ENCODE measurements at places on chromosomes 11 and 22. TPM values are rescaled to one million over a fixed set of nuclear protein-coding genes. Genes with fewer than 3 reads are reported as not detected.

- DNase-seq = no peak
Measured at GRCh38 chr11:26801601-26802000, 79.7 kb upstream of the SLC5A12 start.

DNA sequence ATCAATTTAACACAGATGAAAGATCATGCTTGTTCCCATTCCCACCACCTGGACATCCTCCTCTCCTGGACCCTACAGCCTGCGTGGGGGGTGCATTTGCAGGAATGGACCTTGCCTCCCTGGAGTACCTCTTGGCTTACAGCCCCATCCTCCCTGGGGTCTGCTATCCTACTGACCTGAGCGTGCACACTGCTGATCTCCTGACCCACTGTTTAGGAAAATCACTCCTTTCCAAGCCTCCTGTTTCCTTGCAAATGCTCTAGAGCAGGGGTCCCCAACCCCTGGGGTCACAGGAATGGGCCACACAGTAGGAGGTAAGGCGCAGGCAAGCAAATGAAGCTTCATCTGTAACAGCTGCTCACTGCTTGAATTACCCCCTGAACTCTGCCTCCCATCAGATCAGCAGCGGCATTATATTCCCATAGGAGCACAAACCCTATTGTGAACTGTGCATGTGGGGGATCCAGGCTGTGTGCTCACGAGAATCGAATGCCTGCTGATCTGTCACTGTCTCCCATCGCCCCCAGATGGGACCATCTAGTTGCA is 88.2 kb upstream of the SEPTIN5 start:
- DNase-seq = no peak

GRCh38 chr11:117839936-117840813 is 15.6 kb upstream of the FXYD2 start:
- no peak for DNase-seq

- DNase-seq = peak; percentile 77
Measured at GRCh38 chr11:110490886-110491285, 61.1 kb downstream of the FDX1 start.

- peak; percentile 63 for DNase-seq
Measured at GRCh38 chr11:63999349-64000025, 13.2 kb downstream of the OTUB1 start.

- DNase-seq = no peak
Measured at GRCh38 chr11:130485983-130486382, 37.5 kb downstream of the ADAMTS15 start.

GRCh38 chr22:50171319-50171964 is 911 bp downstream of the PANX2 start:
- DNase-seq = peak; percentile 64

DNA sequence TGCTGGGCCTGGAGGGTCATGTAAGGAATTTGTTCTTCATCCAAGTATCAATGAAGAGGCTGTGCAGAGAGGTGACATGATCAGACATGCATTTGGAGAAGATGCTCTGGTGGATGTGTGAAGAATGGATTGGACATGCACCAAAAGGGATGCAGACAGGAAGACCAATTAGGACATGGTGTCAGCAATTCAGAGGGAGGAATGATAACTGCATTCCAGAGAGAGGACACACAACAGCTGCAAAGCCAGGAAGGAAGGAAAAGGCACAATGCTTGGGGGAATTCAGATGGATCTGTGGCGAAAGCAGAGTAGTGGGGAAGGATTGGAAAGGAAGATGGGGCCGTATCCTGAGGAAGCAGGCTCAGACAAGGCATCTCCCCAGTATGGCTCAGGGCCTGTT is 5.2 kb upstream of the ARRB1 start:
- no peak for DNase-seq

DNA sequence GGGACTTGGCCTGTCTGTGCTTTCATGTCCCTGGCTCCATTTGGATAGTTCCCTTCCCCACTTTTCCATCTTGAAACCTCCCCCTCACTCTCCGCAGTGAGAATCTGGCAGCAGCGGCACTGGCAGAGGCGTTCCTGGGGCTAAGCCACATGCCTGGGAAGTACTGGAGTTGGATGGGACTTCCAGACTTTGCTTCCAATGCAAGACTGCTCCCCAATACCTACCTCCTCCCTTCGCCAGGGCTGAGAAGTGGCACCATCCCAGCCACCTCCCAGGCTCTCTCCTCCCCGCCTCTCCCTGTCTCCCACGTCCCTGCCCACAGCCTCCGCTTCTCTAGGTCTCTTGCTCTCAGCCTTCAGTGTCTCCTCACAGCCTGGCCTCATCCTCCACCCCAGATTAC is 16.6 kb downstream of the TST start:
- DNase-seq = no peak

DNA sequence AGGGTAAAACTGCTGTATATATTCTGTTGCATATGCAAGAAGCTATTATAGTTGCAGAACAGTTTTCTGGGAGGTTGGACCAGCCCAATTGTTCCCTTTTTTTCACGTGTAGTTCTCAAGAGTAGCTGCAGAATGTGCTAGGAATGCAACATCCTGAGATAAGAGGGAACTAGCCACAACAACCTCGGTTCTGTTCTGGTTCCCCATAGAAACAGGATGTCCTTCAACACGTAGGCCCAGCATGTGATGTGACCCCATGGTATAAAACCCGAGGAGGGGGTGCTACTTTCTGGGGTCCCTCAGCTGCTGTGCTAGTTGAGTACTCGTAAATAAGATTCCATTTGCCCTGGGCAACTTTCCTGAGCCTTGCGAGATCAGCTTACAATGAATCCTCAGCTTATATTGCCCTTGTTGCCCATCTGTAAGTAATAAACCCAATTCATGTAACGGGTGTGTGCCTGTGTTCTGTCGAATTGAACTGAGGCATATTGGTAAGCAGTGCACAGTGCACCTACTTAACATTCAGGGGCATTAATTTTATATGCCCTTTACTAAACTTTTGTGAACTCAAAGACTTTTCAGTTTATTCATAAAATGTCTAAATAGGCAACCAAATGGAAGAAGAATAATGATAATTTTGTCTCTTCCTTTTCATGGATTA is 23.0 kb upstream of the TRAF6 start:
- DNase-seq = peak; percentile 38

DNA sequence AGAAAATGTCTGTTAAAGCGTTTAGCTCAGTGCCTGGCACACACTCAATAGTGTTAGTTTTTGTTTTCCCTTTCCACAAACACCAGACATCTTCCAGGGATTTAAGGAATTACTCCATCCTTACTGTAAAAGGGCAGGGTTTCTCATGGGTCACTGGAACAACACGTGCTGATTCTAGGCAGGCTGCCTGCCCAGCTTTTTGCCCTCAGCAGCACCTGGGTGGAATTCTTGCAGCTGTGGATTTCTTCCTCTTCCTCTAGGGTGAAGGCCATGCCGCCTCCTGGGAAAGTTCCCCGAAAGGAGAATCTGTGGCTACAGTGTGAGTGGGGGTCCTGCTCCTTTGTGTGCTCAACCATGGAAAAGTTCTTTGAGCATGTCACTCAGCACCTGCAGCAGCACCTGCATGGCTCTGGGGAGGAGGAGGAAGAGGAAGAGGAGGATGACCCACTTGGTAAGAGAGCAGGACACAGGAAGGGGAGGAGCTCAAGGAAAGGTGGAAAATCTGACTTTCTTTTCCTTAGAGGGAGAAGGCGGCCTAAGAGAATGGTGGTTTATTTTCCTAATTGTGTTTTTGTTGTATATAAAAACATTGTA is 5.4 kb downstream of the HINFP start:
- no peak for DNase-seq

- DNase-seq = no peak
Measured at GRCh38 chr11:62208785-62209144, 292 bp downstream of the SCGB2A1 start.

DNA sequence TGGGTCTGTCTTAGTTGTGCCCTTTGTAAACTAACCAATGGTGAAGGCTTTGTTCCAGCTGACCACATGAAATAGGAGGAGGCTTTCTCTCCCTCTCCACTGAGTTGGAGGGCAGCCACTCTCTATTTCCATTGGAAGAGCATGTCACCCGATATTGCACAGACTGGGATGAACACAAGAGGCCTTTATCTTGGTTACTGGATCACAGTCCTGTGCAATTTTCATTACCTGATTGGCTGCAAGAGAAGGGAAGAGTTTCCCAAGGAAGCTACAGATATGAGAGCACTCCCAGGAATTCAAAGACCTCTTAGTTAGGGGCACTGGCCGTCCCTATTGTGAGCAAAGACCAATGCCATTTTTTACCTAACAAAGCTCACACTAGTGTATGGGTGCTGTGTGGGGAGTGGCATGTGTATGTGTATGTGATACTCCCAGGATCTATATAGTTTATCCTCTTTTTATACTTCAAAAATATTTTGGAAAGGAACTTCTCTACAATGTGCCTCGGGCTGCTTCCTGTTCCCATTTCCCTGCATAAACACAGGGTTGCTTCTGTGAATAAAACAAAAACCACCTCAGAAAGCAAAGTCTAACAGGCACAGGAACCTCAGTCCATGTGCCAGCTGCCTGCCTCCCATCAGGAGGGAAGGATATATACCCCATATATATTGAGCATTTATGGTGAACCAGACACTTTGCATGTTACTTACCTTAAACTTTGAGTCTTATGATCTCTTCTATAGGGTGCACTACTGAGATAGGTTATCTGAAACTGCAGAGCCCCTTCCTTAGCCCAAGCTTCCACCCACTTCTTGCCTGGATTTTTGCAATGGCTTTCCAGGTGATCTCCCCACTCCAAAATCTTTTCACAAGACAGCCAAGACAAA is 126.5 kb downstream of the RASSF10 start:
- DNase-seq = peak; percentile 90

- DNase-seq = peak; percentile 4
Measured at GRCh38 chr11:29629286-29629685, 387.5 kb downstream of the KCNA4 start.

DNA sequence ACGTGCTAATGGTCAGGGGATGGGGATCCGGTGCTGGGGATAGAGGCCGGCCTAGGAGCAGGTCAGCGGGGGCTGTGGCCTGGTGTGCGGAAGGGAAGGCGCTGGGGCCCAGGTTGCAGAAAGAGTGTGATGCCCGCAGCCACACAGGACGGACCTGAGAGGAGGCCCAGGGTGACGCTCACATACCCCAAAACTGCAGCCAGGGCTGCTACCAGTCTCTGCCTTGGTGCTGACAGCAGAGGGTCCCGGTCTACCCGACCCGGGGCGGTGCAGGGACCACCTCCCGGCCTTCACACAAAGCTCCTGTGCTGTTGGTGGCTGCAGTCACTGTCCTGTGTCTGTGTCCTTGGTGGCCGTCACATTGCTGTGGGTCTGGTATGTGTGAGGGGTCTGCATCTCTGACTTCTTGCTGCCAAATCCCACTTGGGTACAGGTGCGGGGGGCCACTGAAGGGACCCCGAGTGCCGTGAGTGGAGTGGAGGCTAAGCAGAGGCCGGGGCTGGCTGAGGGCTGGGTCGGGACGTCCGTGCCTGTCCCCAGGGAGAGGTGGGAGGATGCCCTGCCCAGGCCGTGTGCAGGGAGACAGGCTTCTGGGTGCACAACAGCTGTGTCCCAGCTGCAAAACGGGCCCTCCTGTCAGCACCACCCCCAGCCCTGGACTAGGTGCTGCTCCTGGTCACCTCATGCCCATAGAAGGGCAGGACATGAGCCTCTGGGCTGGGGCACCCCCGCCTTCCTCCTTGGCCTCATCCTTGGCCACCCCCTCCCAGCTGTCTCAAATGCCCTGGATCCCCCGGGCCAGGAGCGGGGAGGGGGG is 1.5 kb downstream of the LSP1 start:
- DNase-seq = no peak

DNA sequence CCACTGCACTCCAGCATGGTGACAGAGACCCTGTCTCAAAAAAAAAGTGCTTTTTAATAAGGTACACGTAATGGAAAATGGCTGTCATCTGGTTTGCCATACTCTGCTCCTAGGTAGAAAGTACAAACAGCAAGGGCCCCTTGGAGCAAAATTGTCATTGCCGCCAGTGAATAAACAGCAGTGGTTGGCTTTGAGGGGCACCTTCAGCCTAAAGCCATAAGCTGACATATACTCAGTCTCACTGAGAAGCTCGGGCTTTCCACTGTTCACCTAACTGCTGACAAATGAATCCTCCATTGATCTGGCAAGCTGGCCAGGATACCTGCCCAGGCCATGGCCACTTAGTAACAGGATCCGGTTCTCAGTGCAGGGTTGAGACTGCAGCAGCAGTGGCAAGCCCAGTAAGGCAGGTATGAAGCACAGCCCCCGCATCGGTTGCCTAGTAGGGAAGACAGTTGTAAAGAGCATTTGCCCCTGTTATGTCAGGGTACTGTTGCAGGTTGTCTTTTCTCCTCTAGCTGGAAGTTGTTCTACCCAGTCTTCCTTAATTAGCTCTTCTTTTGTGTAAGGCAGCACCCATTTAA is 38.8 kb downstream of the MARK2 start:
- DNase-seq = no peak

- peak; percentile 62 for DNase-seq
Measured at GRCh38 chr11:34243600-34244464, 114.0 kb downstream of the ABTB2 start.

KRTAP5-7 gene
- not detected for total RNA-seq

CHST1 gene
- total RNA-seq = 4.3 TPM

TRIM48 gene
- total RNA-seq = not detected

C11orf16 gene
- not detected for total RNA-seq

MMP8 gene
- total RNA-seq = not detected

ANGPTL5 gene
- total RNA-seq = not detected

SYNGR1 gene
- 61.8 TPM for total RNA-seq

ARHGEF12 gene
- 29.9 TPM for total RNA-seq

Measured in cardiac muscle cell (in vitro differentiated cells and primary cell).